ENCODE measurements at places on chromosomes 6 and 20. TPM values are rescaled to one million over a fixed set of nuclear protein-coding genes. Genes with fewer than 3 reads are reported as not detected.

CPXM1 gene
- total RNA-seq: 0.88 TPM

HCRTR2 gene
- total RNA-seq: not detected

PEX7 gene
- total RNA-seq: 9.1 TPM

CRISP3 gene
- total RNA-seq: not detected

- H3K36me3 ChIP-seq: no peaks in the 10 kb centered on the region
- DNase-seq: no peak
- no peaks in the 10 kb centered on the region for H3K4me1 ChIP-seq
- no peaks in the 10 kb centered on the region for H3K27me3 ChIP-seq
Observed at GRCh38 chr6:167412506-167412905, 87.6 kb downstream of the TTLL2 start.

KCNK5 gene
- total RNA-seq: not detected

DNA sequence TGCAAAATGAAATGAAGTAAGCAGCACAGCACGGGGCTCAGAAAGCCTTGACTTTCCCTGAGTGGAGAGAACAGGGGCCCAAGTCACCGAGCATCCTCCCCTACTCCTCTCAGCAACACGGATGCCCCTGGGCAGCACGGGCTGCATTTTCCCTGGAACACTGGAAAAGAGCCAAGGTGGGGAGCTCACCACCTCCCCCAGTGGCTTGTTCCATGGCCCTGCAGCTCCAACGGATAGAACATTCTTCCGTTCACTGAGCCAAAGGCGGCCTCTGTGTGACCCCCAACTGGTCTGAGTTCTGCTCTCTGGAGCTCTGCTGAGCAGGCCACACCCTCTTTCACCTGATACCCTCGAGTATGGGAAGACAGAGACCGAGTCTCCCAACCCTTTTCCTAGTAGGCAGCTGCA lies 20.8 kb upstream of the EMILIN3 start:
- no peak overlapping the region for H3K27ac ChIP-seq
- peaks cover 5% of the 10 kb centered on the region for H3K27me3 ChIP-seq
- H3K36me3 ChIP-seq: no peaks in the 10 kb centered on the region
- no peak for DNase-seq
- no peak overlapping the region for H3K4me3 ChIP-seq

All from osteoblast (primary cell).